ENCODE measurements at places on chromosomes 7 and 10.

- no peak for DNase-seq
Observed at GRCh38 chr10:73251683-73252444, 580 bp downstream of the MRPS16 start.

- DNase-seq = no peak
Observed at GRCh38 chr7:130781346-130781745, 47.3 kb upstream of the KLF14 start.

GRCh38 chr10:117689566-117689965 lies 147.0 kb downstream of the EMX2 start:
- DNase-seq = no peak

- no peak for DNase-seq
Observed at GRCh38 chr7:125255810-125256209, 326.2 kb upstream of the POT1 start.

DNA sequence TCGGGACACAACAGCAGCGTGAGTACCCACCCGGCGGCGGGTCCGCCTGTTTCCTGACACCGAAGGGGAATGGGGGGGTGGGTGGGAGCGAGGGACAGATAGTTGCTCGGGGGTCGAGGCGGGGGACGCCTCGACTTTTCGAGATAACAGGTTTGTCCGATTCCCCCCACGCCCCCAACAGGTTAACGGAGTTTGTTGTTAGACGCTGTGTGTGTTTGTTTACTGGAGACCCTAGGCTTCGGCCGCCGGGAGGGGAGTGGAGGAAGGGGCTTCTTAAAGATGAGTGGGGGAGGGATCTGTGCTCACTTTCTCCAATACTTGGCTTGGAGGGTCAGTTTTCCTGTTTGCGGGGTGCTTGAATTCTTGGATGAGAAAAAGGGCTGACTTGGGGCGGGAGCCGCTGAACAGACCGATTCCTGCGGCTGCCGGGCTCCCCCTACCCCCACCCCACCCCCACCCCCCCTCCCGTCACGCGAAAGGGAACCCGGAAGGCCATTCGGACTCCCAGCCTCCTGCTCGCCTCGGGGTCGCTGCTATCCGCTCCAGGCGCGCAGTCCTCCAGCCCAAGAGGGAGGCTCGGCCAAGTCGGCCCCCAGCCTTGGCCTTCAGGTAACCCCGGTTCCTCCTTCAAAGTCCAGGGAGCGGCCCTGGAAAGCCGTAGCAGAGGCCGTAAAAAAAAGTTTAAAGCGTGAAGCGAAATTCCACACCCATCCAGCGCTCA lies 1.0 kb downstream of the SORCS3 start:
- no peak for DNase-seq

GRCh38 chr10:50417486-50417885 lies 166.2 kb upstream of the ASAH2 start:
- DNase-seq = no peak
